Caco-2 (cell line): ENCODE measurements at places on chromosomes 11 and 22.

DNA sequence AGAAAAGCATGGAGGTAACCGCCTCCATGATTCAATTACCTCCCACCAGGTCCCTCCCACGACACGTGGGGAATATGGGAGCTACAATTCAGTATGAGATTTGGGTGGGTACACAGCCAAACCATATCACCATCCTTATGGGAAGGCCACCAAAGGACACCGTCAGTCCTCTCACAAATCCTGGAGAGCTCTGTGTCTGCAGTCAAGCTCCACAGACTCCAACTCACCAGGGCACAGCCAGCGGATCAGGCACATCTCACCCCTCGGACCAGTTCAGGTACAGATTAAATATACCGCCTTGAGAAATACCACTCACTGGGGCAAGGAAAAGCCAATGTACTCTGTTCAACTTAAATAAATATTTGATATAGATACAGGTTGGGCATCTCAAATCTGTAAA lies 100.3 kb downstream of the MICAL3 start:
- no peak for DNase-seq

- DNase-seq: no peak
Measured at GRCh38 chr11:74784726-74785125, 36.1 kb downstream of the RNF169 start.

DNA sequence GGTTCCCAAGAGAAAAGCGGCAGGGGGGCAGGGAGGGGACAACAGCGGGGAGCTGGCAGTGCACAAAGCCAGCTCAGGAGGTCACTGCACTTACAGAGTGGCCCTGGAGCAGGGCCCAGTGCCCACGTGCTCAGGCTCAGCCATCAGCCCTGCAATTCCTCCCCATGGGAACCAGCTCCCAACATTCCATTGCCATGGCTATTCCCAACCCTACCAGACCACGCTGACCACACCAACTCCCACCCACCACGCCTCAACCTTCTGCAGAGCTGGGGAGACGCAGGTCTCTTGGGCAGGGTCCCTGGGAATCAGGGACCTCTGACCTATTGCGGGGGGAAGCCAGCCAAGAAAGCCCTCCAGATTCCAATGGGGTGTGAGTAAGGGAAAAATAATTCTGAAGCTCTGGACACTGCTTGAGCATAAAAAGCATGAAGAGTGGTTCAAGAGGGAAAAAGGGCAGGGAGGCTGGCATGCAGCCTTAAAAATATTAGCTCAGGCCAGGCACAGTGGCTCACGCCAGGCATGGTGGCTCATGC lies 38.3 kb upstream of the TFIP11 start:
- no peak for DNase-seq

DNA sequence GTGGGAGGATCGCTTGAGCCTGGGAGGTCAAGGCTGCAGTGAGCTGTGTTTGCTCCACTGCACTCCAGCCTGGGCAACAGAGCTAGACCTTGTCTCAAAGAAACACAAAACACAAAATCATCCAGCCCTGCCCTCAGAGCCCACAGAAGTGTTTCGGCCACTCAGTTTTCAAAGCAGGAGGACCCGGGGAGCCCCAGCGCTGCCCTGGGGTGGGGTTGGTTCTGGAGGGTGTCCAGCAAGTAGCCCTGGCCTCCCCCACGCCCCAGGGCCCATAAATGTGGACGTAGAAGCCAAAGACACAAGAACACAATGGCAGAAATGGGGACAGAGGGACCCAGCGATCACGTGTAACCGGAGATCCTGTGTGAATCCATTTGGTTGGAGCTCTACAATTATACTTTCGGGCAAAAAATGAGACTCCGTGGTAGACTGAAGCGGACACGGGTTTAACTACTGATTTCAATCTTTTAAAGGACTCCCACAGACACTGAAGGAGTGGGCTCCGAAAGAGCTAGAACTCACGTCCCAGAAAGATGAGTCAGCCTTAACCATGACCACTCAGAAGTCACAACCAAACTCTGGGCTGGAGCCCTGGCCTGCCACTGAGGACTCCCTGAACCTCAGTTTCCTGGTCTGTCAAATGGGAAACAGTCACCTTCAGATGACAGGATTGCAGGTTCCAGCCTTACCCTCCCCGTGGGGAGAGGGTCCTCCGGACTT lies 9.0 kb upstream of the CYTH4 start:
- DNase-seq: no peak

DNA sequence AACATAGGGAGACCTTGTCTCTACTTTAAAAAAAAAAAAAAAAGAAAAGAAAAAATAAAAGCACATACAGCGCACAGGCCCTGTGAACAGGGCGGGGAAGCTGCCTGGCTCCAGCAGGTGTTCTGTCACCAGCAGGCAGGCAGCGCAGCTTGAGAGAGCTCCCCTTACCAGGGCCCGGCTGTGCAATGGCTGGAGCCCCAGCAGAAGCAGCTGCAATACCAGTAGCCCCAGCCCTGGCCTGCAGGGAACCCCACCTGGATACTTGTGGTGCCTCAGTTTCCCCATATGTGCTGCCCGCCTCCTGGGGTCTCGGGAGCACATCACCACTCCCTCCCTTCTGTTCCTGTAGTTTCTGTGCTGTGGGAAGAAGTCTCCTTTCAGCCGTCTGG lies 12.3 kb downstream of the TSPAN32 start:
- no peak for DNase-seq

DNA sequence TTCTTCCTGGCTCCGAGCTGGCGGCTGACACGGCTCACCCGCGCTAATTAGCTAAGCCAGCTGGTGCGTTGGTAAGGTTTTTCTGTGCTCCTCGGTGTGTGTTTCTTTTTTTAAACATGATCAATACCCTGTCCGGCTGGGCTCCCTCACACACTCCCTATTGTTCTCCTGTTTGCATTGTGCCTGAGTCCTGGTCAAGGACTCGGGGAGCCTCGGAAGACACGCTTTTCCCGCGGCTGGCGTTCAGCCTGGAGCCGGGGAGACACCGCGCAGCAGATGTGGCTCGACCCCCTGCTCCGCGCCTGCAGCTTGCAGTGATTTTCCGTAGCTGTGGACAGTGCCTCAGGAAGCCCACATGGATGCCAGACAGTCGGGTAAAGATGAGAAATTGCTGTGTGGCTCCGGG lies 454.9 kb upstream of the CADM1 start:
- no peak for DNase-seq

DNA sequence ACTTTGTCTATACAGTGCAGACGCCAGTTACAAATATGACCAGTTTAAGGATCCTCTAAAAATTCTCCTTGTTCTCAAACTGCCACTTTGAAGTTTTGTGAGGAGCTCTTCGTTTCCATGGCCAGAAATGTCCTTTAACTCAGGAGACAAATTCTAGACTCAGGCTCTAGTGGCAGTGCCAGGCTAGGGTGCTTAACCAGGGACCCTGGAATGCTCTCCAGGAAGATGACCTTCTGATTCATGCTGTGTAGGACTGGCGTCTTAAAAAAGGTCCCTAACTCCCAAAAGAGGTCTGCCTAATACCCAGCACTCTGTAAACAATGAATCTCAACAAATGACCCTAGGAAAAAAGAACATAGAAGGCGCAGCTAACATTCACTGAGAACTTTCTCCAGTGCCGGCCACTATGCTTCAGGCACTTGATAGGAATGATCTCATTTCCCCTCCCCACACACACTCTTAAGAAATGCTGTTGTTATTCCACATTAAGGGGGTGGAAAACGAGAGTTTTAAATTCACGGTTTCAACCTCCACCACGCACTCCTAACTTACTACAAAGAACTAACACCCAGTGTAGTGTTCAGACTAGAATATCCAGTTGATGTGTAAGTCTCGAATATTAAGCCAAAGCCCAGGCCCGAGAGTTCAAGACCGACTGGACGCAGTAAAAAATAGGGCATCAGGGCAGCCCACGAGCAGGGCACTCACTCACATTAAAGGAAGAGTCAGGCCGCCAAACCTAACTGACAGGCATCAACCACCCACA lies 747 bp downstream of the NXF1 start:
- DNase-seq: no peak

DNA sequence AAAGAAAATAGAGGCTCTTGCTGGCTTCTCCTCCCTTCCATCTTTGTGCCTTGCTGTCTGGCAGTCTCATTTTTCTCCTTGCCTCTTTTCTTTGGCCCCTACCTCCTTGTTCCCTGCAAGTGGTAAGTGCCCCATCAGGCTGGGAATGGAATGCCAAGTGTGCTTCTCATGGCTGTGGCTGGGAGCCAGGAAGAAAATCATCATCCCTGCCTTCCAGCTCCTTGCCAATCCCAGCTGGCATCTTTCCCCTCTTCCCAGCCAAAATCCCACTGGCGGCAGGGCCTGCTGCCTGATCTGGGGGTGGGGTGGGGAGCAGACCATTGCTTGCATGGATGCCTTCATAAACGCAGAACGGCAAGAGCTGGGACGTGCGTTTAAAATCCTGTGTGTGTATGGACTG lies 27.0 kb upstream of the SLC25A18 start:
- DNase-seq: no peak

- DNase-seq: no peak
Measured at GRCh38 chr11:119618208-119618909, 110.6 kb downstream of the NECTIN1 start.

DNA sequence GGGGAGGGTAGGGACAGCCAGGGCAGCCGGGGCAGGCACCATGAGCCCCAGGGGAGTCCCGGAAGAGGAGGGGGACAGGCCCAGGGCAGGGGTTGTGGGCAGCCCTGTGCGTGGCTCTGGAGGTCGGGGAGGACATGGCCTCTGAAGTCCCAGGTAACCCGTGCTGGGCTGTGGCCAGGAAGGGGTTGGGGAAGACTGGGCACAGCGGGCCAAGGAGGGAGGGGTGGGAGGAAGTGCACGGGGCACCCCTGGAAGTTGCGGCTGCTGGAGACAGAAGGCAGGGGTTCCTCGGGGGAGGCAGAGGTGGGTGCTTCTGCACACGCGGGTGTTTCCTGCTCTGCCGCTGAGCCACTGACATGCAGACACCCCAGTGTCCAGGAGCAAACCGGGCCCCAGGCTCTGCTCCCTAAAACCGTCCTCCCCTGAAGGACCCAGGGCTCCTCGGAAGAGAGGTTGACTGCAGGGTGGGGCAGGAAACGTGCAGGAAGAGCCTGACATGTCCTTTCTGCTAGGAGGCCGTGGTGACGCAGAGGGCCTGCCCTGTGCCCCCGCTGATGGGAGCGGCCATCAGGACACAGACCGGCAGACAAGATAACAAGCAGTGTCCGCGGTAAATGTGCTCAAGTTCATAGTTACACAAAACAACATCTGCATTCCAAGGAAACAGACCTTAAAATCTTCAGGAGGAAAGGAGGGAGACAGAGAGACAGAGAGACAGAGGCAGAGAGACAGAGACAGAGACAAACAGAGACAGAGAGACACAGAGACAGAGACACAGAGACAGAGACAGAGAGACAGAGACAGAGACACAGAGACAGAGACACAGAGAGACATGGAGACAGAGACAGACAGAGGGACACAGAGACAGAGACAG lies 5.7 kb downstream of the TNNI2 start:
- no peak for DNase-seq

DNA sequence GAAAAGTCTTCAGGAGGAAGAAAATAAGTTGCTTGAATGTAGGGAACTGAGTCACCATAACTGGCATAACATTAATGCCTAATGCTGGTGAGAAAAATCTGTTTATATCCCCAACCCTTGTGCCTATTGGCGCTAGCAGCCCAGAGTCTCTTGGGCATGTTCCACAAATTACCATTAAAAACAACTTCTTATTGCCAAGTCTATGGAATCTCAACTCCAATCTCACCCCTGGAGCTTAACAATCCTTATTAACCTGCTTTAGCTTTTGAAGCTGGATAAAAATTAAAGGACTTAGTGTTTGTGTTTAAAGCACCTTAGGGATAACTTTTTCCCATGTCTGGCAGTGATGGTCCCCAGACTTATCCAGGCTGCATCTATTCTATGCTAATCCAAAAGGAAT lies 143.0 kb downstream of the APIP start:
- no peak for DNase-seq

DNA sequence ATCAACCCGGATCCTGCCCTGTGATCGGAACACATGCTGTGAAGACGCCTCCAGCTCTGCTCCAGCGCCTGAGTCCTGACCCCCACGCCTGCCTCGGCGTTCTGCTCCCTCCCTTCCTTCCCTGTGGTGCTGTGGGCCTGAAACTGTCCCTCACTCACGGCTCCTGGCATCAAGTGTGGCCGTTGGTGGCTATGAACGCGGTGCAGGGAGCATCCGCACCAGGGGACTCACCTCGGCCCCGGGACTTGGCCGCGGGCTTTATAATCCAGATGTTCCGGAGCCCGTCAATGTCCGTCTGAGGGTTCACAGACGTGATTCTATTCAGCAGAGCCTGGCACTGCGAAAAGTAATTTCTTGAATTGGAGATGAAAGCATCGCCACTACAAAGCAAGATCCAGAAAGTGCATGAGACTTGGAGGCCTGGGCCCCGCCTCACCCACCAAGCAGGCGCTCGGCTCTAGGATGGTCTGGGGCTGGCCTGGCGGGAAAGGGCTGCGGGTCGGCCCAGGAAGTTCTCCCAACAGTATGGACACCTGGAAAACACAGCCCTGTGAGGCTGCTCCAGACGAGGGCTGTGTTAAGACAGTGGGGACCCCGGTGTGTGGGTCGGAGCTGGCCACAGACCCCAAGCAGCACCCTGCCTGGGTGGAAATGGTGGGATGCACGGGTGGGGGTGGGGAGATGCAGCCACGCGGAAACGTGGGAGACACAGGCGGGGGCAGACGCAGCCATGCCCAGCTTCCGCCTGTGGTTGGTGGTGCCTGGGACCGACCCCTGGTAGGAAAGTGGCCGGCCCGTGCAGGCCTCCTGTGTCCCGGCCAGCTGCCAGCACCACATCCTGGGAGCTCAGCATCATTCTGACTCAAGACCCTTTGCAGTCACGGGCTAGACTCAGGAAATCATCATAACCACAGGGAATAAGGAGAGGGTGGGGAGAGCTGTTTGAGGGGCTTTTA lies 21.8 kb upstream of the IL17REL start:
- no peak for DNase-seq

GRCh38 chr11:66768088-66768521 lies 39.1 kb upstream of the SPTBN2 start:
- no peak for DNase-seq

DNA sequence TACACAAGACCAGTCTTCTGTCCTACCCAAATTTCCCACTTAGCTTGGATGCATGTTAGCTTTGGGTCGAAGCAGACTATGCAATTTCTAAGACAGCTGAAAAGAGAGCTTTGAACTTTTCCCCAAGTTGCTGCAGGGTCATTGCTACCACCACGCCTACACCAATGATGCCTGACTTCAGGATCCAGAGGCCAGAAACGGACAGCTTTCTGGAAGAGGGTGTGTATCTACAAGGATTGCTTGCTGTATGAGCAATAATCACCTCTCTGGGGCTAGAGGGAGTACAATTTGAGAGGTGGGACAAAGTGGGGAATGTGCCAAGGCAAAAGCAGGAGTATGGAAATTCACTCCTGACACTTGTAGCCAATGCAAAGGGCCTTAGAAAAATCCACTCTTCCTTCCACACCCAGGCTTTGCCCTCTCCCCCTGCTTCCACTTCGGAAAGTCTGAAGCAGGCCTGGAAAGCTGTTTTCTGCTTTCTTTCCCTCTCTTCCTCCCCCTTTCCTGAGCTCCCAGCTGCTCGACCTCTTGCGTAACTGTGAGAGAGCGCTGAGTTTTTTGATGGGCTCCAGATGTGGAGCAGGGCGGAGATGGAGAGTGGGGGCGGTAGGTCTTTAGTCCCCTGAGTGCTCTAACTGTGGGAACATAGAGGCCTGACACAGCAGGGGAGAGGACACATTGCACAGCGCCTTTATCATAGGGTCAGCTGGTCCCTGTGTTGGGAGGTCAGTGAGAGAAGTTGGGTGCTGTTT lies 2.1 kb upstream of the PHLDB1 start:
- no peak for DNase-seq

- DNase-seq: no peak
Measured at GRCh38 chr11:93743291-93743690, 1.8 kb downstream of the C11orf54 start.
